ENCODE measurements at places on chromosomes 6 and 20.

DNA sequence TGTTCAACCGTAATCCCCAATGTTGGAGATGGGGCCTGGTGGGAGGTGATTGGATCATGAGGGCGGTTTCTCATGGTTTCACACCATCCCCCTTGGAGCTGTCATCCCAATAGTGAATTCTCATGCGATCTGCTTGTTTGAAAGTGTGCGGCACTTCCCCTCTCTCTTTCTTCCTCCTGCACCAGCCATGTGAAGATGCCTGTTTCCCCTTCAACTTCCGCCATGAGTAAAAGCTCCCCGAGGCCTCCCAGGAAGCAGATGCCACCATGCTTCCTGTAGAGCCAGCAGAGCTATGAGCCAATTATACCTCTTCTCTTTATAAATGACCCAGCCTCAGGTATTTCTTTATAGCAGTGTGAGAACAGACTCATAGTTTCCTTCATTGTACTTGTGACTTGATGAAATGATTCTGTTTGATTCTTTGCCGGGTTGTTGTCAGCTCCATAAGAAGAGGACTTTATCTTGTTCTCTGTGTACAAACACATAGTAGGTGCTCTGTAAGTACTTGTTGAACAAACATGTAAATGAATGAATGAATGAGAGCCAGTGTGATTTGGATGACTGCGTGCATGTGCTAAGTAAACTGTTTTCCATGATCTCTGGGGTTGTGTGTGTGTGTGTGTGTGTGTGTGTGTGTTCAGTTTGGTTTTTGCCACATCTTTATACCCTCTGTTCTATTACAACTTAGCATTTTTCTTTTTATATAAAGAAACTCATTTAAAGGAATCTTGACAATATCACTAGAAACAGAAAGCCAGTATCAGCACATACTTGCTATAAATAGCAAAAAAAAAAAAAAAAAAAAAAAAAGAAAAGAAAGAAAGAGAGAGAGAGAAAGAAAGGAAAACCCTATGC is 22.5 kb upstream of the PTGIS start:
- no peak for DNase-seq

DNA sequence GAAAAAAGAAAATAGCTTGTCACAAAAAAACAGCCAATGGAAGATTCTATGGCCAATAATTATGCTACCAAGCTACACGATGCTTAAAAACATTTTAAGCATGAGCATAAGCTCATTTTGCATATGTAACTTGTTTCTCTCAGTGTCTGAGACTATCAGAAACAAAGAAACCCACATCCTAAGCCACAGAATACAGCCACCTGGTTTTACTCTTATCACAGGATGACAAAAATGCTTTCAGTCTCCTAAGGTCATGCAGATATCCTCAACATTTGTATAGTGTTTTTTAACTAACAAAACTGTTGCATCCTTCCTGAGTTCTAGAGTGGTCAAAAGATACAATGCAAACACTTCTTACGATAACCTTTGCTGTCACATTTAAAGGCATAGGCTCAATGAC is 172.1 kb upstream of the RUNX2 start:
- no peak for DNase-seq

DNA sequence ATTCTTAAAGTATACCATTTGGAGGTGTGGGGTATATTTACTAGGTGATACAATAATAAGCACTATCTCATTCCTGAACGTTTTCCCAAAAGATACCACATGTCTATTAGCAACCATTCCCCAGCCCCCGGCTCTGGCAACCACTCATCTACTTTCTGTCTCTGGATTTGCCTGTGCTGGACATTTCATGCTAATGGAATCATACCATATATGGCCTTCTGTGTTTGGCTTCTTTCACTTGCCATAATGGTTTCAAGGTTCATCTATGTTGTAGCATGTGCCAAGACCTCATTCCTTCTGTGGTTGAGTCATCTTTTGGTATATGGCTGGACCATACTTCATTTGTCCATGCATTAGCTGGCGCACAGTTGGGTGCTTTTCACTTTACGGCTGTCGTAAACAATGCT is 39.7 kb downstream of the BCAS4 start:
- no peak for DNase-seq

DNA sequence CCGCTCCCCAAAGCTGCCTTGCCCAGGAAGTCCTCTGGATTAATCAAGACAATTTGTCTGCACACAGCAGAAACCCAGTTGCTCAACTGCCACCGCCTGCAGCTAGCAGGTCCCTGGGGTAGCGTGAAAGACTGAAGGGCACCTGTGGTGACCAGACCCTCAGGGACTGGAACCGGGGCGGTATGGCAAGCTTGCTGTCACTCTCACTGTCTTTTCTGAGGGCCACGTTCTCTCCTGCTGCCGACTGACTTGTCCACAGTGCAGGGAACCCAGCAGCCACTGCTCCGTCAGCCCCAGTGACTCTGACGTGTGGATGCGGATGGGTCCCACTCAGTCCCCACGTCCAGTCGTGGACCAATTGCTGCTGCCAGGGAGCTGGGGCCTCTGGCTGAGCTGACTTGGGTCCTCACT is 72.8 kb upstream of the PMEPA1 start:
- DNase-seq = no peak

Data from activated T-cell treated with anti-CD3 and anti-CD28 coated beads for 1 hour (primary cell).